ENCODE measurements at places on chromosomes 1 and 21. TPM values are rescaled to one million over a fixed set of nuclear protein-coding genes. Genes with fewer than 3 reads are reported as not detected.

CC2D1B gene
- total RNA-seq, result 52.5 TPM

SIPA1L2 gene
- total RNA-seq, result 38.3 TPM

AK4 gene
- total RNA-seq, result 4.6 TPM

LAMC2 gene
- 42.2 TPM for total RNA-seq

RHD gene
- total RNA-seq, result not detected

DHDDS gene
- 41.1 TPM for total RNA-seq

FAM229A gene
- 9.3 TPM for total RNA-seq

MCOLN2 gene
- total RNA-seq, result 10.1 TPM

NIBAN1 gene
- 33.3 TPM for total RNA-seq

C1orf53 gene
- 4.0 TPM for total RNA-seq

SMPDL3B gene
- total RNA-seq, result 29.1 TPM

SLC35D1 gene
- 6.3 TPM for total RNA-seq

GJB5 gene
- total RNA-seq, result not detected

OLFM3 gene
- not detected for total RNA-seq

CCDC185 gene
- not detected for total RNA-seq

PGLYRP4 gene
- total RNA-seq, result not detected

GBP5 gene
- 5.4 TPM for total RNA-seq

GSTM4 gene
- 17.2 TPM for total RNA-seq

KRTAP13-2 gene
- total RNA-seq, result not detected

CRP gene
- 0.26 TPM for total RNA-seq

SEMA4A gene
- 30.7 TPM for total RNA-seq

TAS1R1 gene
- not detected for total RNA-seq

VPS13D gene
- total RNA-seq, result 74.7 TPM

All from upper lobe of right lung (tissue), 1 donor.